Esophagus squamous epithelium (tissue), 5 donors: ENCODE measurements at places on chromosomes 6 and 20.

GRCh38 chr6:133428295-133428694 is 187.1 kb downstream of the EYA4 start:
- DNase-seq = no peak

- no peak for DNase-seq
These were observed 141.1 kb downstream of the CEP57L1 start for GRCh38 chr6:109236115-109237076.

GRCh38 chr20:40654876-40655275 is 34.2 kb downstream of the MAFB start:
- DNase-seq = no peak

GRCh38 chr6:80366051-80366450 is 259.6 kb downstream of the BCKDHB start:
- DNase-seq = no peak

GRCh38 chr6:5339786-5340185 is 78.5 kb downstream of the FARS2 start:
- no peak for DNase-seq

DNA sequence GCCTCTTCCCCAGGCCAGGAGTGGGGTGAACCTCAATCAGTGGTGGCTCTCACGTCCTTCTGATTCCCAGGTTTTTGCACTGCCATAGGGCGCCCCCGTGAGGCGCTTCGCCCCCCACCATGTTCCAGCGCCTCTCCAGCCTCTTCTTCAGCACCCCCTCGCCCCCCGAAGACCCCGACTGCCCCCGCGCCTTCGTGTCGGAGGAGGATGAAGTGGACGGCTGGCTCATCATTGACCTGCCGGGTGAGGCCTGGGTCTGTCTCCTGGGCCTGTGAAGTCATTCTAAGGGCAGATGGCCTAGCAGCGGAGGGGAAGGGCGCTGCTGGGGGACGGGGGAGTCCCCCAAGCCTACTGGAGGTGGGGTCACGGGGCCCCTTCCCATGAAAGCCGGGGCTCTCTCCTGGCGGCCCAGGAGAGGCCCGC is 4.5 kb downstream of the TP53INP2 start:
- no peak for DNase-seq

GRCh38 chr6:121441477-121441876 is 6.0 kb downstream of the GJA1 start:
- no peak for DNase-seq

DNA sequence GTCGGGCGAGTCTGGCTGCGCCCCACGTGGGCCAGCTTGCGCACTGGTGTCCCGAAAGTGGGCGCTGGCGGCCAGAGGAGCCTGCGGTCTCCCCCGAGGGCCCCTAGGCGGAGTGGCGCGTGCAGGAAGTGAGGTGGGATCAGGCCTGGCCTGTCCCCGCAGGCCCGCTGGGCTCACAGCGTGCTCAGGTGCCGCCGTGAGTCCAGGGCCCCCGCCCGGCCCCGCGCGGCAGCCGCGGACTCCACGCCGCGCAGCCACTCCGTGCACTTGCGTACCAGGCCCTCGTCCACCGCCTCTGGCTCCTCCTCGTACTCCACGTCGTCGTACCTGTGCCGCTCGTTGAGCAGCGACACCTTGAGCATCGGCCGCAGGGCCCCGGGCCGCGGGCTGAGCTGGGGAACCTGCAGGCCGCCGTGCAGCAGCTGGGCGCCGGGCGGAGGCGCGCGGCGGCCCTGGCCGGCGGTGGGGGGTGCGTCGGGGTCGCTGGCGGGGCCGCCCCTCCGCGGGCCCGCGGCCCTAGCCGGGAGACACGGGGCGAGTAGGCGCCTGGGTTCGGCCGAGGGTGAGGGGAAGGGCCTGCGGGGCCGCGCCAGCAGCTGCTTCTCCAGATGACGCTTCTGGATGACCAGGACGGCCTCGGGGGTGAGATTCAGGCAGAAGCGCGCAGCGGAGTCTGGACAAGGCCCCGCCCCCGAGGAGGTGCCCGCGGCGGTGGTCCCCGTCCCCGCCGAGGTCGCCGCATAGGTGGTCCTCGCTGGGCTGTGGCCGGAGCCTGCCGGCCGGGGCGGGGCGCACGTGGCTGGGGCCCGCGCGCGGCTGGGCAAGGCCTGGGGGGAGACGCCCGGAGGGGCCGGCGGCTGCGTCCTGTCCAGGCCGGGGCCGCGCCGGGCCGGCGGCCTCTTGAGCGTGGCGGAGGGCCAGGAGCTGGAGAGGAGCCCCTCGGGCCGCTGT is 835 bp downstream of the PRR18 start:
- DNase-seq = no peak

DNA sequence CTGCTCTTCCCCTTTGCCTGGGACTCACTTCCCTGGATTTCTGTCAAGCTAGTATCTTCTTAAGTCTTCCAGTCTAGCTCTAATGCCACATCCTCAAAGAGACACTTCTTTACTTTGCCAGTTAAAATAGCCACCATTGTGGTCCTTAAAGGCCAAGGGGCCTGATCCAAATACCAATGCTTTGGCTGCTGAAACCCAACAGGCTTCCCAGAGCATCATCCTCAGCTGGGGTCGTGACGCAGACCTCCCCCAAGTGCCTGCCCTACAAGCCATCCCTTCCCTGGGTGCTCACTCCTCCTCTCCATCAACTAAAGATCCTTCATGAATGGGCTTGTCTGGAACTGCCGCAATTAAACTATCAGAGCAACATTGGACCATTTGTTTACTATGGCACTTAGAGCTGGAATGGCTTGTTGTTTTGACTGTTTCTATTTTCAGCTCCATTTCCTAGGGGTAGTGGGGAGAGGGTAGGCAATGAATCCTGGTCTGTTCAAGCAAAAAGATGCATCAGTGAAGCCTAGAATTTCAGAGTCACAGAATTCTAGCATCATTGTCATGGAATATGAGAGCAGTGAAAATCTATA is 79.6 kb upstream of the SIRPA start:
- no peak for DNase-seq

GRCh38 chr6:44341095-44341890 is 1.2 kb upstream of the SPATS1 start:
- no peak for DNase-seq

DNA sequence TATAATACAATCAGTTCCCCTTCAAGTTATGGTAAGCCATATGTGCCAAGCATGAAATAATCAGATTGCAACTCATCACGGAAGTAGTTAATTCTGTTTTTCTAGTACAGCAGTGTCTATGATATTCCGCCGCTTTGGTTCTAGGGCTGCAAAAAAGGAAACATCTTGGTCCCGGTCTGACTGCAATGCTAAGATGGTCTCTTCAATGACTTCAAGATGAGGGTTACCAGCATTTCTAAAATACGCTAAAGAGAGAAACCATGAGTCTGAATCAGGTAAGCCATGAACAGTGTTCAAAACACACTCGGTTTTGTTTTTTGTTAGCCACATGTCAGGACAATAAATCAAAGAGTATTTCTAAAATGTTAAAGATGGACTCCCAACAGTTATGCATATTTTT is 3.2 kb upstream of the ANKRD60 start:
- no peak for DNase-seq

GRCh38 chr6:46199387-46199786 is 28.6 kb upstream of the ENPP5 start:
- DNase-seq = no peak

- no peak for DNase-seq
These were observed 64.3 kb upstream of the PRSS16 start for GRCh38 chr6:27183060-27183832.

DNA sequence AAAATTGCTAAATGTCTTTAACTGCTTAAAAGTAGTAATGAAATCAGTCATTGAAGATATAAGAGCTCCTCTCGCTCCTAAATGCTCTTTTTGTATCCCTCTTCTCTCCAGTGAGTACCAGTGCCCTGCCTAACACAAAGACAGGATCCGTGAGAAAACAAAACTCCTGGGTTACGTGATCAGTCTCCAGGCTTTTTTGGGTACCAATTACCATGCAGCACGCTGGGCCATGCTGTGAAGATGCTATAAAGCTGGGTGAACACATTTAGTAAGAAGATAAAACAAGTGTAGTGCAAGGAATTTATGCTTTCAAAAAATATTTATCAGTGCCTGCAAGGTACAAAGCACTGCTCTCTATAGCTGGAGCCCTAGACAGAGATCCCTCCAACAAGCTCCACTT is 66.7 kb downstream of the AGPAT4 start:
- no peak for DNase-seq

DNA sequence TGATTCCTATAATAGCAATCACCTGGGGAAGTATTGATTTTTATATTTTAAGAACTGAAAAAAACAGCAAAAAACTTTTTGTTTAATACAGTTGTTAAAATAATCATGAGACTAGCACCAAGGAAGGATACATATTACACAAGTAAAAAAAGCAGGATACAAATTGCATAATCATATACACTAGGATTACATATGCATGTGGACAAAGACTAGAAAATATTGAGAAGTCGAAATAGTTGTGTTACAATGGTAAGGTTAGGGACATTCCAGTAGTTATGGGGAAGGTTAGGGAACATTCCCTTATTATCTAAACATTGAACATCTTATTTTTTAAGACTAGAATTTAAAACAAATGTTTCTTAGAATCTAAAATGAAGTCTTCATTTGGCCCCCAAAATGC is 9.5 kb downstream of the NUS1 start:
- DNase-seq = no peak

DNA sequence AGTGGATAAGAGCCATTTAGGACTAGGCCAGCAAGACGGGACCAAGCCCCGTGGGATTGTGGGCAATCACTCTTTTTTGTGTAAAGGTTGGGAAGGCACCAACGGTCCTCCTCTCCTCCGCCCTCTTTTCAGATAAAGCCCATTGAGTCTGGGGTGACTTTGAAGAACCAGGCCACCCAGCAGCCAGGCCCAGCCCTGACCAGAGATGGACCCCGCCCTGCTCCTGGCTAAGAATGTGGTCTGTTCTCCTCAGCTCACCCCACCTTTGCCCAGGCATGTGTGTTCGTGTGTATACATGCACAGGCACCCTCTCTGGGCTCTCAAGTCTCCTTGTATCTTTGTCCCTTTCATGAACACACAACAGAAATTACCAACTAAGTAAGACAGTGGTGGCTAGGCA is 9.1 kb downstream of the SDC4 start:
- no peak for DNase-seq

GRCh38 chr20:38601216-38602184 is at the start of gene ARHGAP40:
ARHGAP40 (plus strand) TSS chr20:38601809.
- DNase-seq = no peak

GRCh38 chr6:39197521-39197920 is 31.8 kb downstream of the KCNK5 start:
- DNase-seq = no peak

DNA sequence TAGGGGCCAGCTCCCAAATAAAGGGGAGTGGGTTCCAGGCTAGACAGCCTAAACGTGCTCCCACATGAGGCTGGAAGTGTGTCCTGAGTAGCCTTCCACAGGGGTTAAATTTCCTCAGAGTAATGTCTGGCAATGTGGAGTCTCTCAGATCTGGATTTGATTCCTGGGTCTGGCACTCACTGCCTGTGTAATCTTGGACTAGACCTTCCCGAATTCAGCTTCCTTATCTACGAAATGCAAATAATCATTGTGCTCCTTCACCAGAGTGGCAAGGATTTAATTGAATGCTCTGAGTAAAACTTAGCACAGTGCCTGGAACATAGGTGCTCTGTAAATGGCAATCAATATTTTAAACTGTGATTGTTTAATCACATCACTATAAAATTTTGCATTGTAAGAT is 114.4 kb downstream of the SLX4IP start:
- no peak for DNase-seq

GRCh38 chr6:70281923-70282311 is 21.0 kb downstream of the COL9A1 start:
- DNase-seq = no peak

- DNase-seq = no peak
These were observed 4.6 kb upstream of the PREX1 start for GRCh38 chr20:48832405-48832730.

- DNase-seq = no peak
These were observed 28.8 kb upstream of the CCND3 start for GRCh38 chr6:41970436-41970846.

- no peak for DNase-seq
These were observed 135.4 kb downstream of the NRN1 start for GRCh38 chr6:5871296-5871695.

DNA sequence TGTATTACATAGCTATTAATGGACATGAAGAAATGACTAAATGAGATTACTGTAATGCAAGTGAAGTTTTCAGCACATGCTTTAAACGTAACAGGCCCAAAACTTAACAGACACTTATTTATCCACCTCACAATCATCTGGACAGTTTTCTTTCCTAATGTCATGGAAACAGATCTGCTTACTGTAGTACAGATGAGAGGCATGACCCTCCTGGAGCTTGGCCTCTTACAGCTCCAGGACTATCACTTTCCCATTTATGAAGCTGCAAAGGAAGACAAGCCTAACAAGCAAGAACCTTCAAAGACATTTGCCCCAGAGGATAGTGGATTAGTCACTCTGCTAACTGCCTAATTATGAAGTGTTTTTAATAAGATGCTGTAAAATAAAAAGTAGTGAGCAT is 419.3 kb downstream of the PHF3 start:
- DNase-seq = no peak

- no peak for DNase-seq
These were observed 12.1 kb upstream of the TCF15 start for GRCh38 chr20:622161-622560.

- no peak for DNase-seq
These were observed 186.7 kb downstream of the PHACTR1 start for GRCh38 chr6:12903246-12903645.

GRCh38 chr6:109514946-109515345 is 31.9 kb upstream of the ZBTB24 start:
- DNase-seq = no peak

DNA sequence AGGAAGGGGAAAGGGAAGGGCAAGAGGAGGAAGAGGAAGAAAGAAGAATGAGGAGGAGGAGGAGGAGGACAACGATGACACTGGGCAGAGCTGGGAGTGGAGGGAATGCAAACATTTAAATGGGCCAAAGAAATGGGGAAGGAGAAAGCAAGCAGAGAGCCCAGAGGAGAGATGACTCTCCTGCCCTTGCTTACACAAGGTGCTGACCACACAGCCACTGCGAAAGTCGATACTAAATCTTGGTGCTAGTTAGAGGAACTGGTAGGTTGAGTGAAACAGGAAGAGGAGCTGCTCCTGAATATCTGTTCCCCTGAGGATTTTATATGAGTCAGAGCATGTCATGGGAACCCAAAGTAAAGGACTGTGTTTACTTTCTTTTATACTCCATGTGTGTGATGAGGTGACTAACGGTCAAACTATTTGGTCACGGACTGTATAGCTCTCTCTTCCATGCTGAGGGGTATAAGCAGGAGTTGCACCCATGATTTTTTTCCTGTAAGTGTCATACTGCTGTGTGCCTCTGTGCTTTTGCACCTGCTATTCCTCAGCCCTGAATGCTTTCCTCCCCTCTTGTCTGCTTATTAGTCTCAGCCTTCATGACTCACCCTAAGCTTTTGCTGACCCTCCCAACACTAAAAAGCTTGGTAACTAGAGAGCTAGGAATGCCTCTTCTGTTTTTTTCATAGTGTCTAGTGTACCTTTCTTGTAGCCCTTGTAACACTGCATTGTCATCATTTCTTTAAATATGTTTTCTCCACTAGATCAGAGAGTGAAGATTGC is 9.5 kb upstream of the PAQR8 start:
- no peak for DNase-seq

GRCh38 chr6:12228447-12229146 is 61.6 kb upstream of the EDN1 start:
- no peak for DNase-seq
